Mesothelial cell of epicardium (in vitro differentiated cells): ENCODE measurements at places on chromosomes 1 and 21. TPM values are rescaled to one million over a fixed set of nuclear protein-coding genes. Genes with fewer than 3 reads are reported as not detected.

- no peak for DNase-seq
Observed at GRCh38 chr1:194469282-194469681, 1282.9 kb upstream of the B3GALT2 start.

- DNase-seq, result no peak
Observed at GRCh38 chr1:231522931-231523642, 5.4 kb upstream of the TSNAX start.

GRCh38 chr1:88698764-88699163, 14.7 kb downstream of the PKN2 start:
- DNase-seq, result no peak

- DNase-seq, result no peak
Observed at GRCh38 chr1:113363935-113364334, 26.4 kb upstream of the MAGI3 start.

The FAM177B gene
- total RNA-seq, result not detected in 3 replicates

The PEA15 gene
- 37.4 to 42.1 TPM (median 41.2 TPM) in 3 replicates for total RNA-seq

The PTAFR gene
- total RNA-seq, result 0.18 to 0.43 TPM (median 0.18 TPM) in 3 replicates

The GUCA2B gene
- not detected in 3 replicates for total RNA-seq

DNA sequence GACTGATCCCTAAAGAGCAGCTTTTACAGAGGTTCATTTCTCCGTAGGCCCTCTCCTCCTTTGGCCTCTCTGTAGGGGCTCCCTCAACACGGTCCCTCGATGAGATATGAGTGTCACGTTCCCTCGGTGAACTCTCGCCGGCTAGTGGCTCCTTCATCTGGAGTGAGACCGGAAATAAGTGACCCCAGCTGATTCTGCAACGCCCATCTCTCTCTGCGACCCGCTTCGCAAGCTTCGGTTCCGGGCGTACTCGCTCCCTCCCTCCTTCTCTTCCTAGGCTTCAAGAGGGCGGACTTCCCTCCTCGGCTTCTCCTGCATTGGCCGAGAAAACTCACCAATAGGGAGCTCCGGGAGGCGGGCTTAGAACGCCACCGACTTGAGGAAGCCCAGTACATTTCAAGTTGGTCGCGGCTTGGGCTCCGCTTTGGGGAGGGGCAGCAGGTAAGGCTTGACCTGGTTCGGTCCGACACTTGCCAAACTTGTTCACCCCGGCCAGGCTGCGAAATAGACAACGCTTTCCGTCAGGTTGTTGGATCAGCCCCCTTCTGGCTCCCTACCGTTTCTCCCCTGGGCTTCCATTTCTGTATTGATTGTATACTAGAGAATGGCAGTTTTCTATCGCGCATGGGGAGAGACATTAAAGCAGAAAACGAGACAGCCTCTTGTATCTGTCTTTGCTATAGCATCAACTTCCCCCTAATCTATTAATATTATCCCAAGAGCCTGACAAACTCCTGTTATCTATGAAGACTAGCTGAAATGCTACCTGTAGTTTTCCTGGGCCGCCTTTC, at the start of the genes ANKRD34A and POLR3GL:
TSS of gene ANKRD34A (minus strand) at position 248 of the 791 bp plus-strand sequence. CDS start 2,816 bp downstream, outside the sequence.
TSS of gene POLR3GL (plus strand) at position 363 of the 791 bp plus-strand sequence. CDS start 10,176 bp downstream, outside the sequence.
- DNase-seq, result peak; percentile 87

The C1orf56 gene
- total RNA-seq, result 4.2 to 4.6 TPM (median 4.2 TPM) in 3 replicates

DNA sequence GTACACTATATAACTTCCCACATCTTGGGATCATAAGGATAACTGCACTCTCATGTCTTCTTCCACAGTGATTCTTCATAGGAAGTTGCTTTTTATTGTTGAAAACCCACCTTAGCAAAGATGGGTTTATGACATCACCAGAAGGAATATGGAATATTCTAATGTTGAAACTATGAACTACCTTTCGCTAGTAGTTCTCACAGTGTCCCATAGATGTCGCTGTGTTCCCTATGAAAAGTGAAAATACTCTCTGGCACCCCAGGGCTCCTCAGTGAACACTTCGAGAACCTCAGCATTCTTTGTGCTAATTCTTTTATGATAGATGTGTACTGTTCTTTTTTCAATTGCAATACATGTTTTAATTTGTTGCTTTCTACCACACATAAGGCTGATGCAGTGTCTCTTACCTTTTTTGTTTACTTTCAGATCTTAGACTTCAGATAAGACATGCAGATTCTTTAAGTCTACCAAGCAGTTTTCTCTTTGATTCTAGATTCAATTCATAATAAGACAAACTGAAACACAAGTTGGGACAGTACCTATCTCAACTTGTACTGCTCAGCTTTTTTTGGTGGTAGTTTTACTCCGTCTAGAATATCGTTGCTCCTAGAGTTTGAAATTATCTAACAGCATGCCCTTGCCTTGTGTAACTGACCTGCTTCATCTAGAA, 90.8 kb downstream of the GTF2B start:
- no peak for DNase-seq

DNA sequence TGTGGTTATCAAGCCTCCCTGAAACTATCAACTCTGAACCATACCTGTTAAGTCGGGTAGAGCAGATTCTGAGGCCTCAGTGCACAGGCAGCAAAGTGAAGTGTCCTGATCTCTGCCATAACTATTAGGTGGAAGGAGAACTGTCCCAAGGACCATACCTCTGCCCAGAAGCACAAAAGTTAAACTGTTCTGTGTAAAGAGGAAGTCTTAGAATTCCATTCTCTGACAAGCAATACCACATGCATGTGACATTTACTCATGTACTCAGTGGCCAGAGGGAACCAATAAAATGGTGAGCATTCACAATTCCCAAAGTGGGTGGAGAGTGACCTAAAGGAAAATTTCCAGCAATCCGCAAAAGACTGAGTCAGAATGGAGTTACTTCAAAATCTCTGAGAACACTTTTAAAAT, 61.0 kb downstream of the TOR3A start:
- no peak for DNase-seq

GRCh38 chr1:14113271-14113670, 413.3 kb downstream of the PRDM2 start:
- DNase-seq, result no peak

- no peak for DNase-seq
Observed at GRCh38 chr1:38715415-38715814, 144.2 kb downstream of the RRAGC start.

- no peak for DNase-seq
Observed at GRCh38 chr1:77193951-77194350, 25.3 kb downstream of the PIGK start.

DNA sequence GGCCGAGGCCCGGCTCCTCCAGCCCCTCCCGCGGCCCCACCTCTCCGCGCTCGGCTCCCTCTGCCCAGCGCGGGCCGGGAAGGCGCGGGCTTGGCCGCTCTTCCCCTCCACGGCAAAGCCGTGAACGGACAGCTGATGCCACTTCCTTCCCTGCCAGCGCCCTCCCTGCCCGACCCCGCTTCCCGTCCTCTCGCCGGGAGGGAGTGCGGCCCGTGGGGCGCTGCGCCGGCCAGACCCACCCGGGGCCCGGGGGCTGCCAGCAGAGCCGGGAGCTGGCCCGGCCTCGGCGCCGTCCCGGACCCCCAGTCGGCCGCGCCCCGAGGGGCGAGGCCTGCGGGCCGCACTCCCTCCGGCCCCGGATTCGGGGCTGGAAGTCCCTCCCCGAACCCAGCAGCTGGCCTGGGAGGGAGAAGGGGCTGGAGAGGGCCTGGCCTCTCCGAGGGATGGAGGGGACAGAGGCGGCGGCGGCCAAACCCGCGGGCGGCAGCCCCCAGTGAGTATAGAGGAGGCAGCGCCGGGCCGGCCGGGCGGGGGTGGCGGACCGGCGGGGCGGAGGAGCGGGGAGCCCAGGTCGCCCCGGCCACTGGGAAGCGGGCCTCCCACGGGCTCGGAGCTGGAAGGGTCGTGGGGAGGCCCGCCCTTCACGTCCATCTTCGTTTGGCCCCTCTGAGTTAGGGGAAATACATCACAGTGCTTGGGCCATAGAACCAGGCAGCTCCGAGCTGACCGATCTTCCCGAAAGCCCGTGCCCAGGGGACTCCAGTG, at the start of gene KIAA1614:
TSS of gene KIAA1614 (plus strand) at position 97 of the 765 bp plus-strand sequence. CDS start at position 444, 347 bp downstream.
- DNase-seq, result peak; percentile 56

The MAB21L3 gene
- total RNA-seq, result 0.11 to 0.23 TPM (median 0.16 TPM) in 3 replicates

DNA sequence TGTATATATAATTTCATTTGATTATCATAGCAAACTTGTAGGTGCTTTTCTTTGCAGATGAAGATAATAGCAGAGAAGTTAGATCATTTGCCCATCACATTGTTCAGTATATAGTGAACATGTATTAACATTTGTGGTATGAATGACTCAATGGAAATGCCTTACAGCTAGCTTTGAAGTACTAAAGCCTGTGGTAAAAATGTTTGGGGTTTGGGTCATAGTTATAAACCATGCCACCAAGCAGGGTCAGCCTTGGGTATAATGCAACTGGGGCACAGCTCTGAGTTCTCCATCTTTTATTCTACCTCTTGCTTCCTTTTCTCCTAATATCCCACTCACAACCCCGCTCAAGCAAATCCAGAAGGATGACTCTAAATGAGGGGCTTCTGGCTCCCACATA, 141.6 kb downstream of the KCNT2 start:
- DNase-seq, result no peak

The CNKSR1 gene
- 50.2 to 53.9 TPM (median 52.2 TPM) in 3 replicates for total RNA-seq

DNA sequence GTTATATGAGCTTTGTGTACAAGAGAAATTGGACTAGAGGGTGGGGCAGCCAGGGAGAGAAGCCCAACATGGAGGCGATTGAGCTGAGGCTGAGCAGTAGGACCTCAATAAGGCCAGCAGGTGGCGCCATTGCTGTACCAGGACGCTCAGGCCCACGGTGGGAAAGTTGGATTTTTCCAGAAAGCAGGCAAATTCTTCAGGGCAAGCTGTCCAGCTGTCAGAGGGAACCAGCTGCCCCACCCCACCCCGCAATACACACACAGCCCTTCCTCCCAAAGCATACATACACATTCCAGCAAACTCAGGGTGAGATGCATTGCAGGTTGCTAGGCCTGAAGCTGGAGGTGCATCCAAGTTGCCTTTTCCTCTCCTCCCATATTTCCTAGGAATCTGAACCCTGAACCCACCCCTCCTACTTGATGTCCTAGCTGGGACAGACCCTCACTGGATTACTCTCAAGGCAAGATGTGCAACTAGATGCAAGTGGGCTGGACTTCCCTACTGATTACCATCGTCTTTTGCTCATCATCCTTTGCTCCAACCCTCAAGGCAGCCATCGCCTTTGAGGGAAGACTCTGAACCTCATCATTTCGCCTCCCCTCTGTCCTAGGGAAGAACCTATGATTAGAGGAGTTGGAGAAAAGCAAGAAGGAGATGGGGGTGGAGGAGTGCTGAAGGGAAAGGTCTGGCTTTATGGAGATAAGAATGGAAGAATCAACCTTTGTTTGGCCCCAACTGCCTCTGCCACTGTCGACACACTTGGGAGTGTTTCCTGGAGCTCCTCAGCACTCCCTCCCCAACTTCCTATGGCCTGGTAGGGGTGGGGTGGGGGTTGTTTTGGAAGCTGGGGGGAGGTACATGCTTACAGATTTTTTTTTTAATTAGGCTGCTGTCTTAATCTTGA, 25.5 kb downstream of the CD34 start:
- peak; percentile 55 for DNase-seq

The RCSD1 gene
- total RNA-seq, result 0.76 to 1.2 TPM (median 0.97 TPM) in 3 replicates

The MROH7 gene
- 4.0 to 4.3 TPM (median 4.2 TPM) in 3 replicates for total RNA-seq

- DNase-seq, result no peak
Observed at GRCh38 chr1:199101139-199101538, 462.3 kb downstream of the PTPRC start.

DNA sequence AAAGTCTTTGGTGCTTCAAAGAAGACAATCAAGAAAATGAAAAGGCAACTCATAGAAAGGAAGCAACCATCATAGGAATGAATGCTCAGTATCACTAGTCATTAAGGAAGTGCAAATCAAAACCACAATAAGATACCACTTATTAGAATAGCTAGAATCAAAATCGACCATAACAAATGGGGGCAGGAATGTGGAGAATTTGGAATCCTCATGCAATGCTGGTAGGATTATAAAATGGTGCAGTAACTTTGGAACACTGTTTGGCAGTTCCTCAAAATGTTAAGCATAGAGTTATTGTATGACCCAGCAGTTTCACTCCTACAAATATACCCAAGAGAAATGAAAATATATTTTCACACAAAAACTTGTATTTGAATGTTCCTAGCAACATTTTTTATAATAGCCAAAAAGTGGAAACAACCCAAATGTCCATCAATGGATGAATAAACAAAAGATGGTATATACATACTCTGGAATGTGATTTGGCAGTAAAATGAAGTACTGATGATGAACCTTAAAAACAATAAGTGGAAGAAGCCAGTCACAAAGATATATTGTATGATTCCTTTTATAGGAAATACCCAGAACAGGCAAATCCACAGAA, 105.6 kb downstream of the MIS18A start:
- no peak for DNase-seq

The PADI2 gene
- 0.49 to 0.62 TPM (median 0.52 TPM) in 3 replicates for total RNA-seq

- peak; percentile 16 for DNase-seq
Observed at GRCh38 chr1:228162286-228163006, 3.2 kb upstream of the IBA57 start.

- DNase-seq, result no peak
Observed at GRCh38 chr1:204771358-204771757, 85.8 kb upstream of the LRRN2 start.

- DNase-seq, result peak; percentile 80
Observed at GRCh38 chr1:154961207-154962155, at the start of gene PYGO2. TSS of gene PYGO2 (minus strand) at chr1:154961782. CDS start at chr1:154961576, 206 bp downstream.

The CD2 gene
- total RNA-seq, result not detected in 3 replicates

DNA sequence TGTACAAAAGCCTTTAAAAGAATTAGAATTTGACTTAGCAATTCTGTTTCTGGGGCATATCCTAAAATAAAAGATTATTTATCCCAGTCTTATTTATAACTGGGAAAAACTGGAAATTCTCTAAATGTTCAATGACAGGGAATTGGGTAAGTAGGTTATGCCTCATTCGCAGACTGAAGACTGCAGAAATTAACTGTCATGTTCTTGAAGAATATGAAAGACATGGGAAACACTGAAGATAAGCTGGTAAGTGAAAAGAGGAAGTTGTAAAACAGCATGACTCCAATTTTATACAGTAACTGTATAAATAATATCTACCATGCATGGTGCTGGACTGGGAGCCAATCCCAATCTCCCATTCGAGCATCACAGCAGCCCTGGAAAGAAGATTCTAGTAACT, 50.6 kb upstream of the SLC2A1 start:
- no peak for DNase-seq

- DNase-seq, result no peak
Observed at GRCh38 chr1:42756956-42757891, 9.6 kb downstream of the P3H1 start.

DNA sequence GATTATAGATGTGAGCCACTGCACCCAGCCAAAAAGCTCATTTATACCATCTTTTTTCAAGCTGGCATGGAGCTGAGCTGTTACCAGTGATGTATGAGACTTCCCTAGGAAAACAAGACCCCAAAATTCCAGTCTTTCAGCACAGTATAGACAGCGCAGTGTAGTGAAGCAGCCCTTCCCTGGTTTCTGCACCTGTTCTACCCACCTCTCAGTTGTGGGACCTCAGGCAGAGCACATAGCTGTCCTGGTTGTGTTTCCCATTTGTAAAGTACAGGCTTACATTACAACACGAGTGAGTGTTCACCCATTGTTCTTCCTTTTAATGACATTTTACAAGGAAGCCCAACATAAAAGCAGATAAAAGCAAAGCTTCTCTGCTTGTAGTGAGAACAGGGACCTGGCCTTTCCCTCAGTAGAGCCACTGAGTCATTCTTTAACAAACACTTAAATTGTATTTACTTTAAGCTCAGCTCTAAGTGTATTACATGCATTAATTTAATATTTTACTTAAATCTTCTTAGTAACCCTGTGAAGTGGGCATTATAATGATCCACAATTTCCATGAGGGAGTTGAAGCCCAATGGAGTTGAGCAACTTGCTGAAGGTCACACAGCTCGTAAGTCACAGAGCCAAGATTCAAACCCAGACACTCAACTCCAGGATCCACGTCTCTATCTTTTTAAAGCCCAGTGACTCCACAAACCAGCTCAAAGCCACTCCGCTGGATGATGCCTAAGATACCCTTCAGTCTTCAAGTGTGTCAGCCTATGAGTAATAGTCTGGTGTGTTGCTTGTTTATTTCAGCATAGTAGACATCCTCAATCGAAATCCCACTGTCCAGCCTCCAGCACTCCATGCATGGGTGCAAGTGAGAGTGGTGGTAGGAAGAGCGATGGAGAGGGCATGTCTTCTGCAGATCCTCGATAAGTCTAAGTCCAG, 40.5 kb upstream of the CAPZB start:
- no peak for DNase-seq
